ENCODE measurements at places on chromosomes 2 and 18. TPM values are rescaled to one million over a fixed set of nuclear protein-coding genes. Genes with fewer than 3 reads are reported as not detected.

Gene SP5
- total RNA-seq = 4.3 TPM

Gene PSMA8
- not detected for total RNA-seq

Gene TTR
- not detected for total RNA-seq

Gene TANC1
- total RNA-seq = 11.6 TPM

DNA sequence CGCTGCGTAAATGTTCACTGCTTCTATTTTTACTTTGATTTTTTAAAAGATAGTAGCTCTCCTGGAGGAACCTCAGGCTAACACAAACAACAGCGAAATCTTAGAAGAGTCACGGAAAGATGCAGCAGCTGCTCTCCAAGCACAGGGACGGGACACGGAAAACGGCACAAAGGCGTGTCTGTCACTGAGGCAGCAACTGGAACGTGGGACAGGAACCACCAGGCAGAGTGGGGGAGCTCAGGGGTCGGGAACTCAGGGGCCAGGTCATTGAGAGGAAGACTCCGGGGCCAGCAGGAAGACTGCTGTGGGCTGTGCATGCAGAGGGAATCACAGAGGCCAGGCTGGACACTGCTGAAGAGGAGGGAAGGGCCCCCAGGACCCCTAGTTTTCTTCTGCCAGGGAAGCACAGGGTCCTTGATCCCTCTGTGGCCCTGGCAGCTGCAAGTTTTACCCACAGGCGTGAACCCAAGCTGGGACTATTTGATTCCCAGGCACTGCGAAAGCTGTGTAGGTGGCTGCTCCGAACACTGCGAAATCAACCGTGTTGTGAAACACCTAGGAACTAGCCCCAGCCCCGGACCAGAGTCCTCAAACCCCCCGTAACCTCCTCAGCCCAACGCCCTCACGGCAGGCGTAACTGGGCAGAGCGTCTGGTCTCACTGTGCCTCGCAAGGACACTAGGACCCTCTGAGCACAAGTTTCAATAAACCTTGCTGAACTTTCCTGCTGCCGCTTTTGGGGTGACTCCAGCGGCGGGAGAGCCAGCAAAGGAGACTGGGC lies 263.0 kb downstream of the EIPR1 start:
- H3K27ac ChIP-seq = no peak overlapping the region
- no peaks in the 10 kb centered on the region for H3K36me3 ChIP-seq
- no peaks in the 10 kb centered on the region for H3K27me3 ChIP-seq
- H3K4me3 ChIP-seq = no peak overlapping the region
- H3K4me1 ChIP-seq = no peaks in the 10 kb centered on the region
- DNase-seq = no peak

- H3K4me1 ChIP-seq = no peaks in the 10 kb centered on the region
- no peaks in the 10 kb centered on the region for H3K27me3 ChIP-seq
- no peak for DNase-seq
- no peak overlapping the region for H3K27ac ChIP-seq
- H3K36me3 ChIP-seq = no peaks in the 10 kb centered on the region
- peak overlapping the region; percentile 42 for H3K4me3 ChIP-seq
These were observed 24.1 kb upstream of the RABL2A start for GRCh38 chr2:113602869-113603466.

DNA sequence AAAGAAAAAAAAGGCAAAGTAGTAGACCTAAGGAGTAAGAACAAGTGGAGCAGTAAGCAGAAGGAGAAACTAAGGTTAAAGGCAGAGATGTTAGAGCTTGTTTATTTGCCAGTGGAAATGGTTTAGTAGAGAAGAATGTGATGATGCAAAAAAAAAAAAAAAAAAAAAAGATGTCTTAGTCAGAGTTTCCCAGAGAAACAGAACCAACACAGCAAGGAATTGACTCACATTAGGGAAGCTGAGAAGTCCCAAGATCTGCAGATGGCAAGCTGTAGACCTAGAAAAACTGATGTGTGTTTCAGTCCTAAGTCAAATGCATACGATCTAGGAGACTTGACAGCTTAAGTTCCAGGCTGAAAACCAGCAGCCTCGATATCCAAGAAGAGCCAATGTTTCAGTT lies 1548.8 kb upstream of the LRRTM1 start:
- H3K27me3 ChIP-seq = no peaks in the 10 kb centered on the region
- no peaks in the 10 kb centered on the region for H3K36me3 ChIP-seq
- H3K27ac ChIP-seq = no peak overlapping the region
- DNase-seq = no peak
- no peak overlapping the region for H3K4me3 ChIP-seq

- no peaks in the 10 kb centered on the region for H3K36me3 ChIP-seq
- no peak for DNase-seq
- peaks cover 4% of the 10 kb centered on the region for H3K27me3 ChIP-seq
- no peak overlapping the region for H3K4me3 ChIP-seq
- H3K27ac ChIP-seq = no peak overlapping the region
These were observed 154.4 kb downstream of the ASB1 start for GRCh38 chr2:238581126-238581525.

DNA sequence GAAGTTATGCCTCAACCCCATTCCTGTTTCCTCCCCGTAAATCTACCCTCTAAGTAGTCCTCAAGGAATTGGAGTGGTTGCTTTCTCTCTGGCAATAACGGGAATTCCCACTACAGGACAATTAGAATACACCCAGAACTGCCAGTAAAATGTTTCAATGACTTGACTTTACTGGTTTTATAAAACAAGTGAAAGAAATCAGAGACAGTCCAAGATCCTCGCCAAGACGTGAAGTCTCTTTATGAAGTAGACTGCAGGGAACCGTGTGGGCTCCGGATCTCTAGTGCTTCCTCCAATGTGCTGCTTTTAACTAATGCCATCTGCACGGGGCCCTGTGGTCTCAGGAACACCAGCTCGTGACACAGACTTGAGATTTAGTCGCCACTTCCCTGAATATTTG lies 101.4 kb downstream of the CPO start:
- no peak overlapping the region for H3K4me3 ChIP-seq
- no peak for DNase-seq
- no peaks in the 10 kb centered on the region for H3K36me3 ChIP-seq

GRCh38 chr2:122935506-122935905 lies 1089.6 kb upstream of the CNTNAP5 start:
- H3K27ac ChIP-seq = no peak overlapping the region
- no peaks in the 10 kb centered on the region for H3K36me3 ChIP-seq
- no peaks in the 10 kb centered on the region for H3K4me1 ChIP-seq
- no peaks in the 10 kb centered on the region for H3K27me3 ChIP-seq
- DNase-seq = no peak

Data from SJSA1 (cell line).